Fibroblast of mammary gland (primary cell): ENCODE measurements at places on chromosomes 16 and 17.

DNA sequence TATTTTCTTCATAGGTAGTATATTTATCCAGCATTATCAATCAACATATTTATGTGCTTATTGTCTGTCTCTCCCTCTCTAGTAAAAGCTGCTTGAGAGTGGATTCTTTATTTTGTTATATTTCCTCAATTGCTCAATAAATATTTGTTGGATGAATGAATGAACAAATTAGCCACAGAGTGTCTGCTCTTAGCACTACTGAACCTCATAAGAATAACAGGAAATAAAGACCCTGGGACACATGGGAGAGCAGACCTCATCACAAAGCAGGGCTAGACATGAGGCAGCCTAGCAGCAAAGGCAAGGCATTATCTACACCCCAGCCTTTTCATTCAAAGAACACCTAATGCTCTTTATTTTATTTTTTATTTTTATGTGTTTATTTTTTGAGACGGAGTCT lies 34.9 kb upstream of the TANC2 start:
- DNase-seq = peak; percentile 40

- DNase-seq = no peak
These were observed 70.6 kb downstream of the BCAS3 start for GRCh38 chr17:60748204-60748603.

DNA sequence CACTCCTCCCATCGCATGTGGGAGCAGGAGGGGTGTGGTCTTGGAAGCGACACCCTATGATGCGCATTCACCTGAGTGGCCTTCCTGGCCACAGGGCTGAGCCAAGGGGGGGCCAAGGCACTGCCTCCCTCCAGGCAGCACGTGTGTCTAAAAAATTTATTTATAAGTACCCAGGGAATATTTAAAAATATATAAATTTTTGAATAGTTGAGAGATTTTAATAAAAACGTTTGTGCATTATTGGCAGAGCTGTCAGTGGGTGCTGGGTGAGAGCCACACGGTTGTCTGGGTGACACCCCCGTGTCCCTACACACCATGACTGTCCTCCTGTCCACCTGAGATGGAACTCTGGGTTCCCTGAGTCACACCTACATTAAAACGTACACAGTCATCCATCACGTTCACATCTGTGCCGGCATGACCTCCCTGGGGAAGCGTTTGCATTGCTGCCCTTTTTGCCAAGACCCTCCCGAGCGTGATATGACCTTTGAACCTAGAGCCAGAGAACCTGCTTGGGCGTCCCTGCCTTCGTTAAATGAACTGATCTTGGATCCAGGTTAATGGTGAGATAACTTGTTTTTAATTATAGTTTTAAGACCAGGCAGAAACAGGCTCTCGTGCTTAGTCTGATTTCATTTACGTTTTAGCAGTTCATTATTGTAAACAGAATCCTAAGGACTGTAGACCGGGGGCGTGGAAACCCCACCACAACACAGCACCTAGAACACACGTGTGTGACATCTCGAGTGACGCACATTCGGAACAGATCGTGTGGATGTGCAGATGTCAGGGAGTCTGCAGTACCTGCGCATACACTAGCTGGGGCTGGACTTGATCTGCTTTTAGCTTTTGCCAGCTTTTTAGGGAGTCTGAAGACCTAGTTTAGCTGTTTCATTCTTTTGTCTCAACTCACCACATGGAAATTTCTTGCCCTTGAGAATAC lies 192.8 kb upstream of the CHMP6 start:
- no peak for DNase-seq

DNA sequence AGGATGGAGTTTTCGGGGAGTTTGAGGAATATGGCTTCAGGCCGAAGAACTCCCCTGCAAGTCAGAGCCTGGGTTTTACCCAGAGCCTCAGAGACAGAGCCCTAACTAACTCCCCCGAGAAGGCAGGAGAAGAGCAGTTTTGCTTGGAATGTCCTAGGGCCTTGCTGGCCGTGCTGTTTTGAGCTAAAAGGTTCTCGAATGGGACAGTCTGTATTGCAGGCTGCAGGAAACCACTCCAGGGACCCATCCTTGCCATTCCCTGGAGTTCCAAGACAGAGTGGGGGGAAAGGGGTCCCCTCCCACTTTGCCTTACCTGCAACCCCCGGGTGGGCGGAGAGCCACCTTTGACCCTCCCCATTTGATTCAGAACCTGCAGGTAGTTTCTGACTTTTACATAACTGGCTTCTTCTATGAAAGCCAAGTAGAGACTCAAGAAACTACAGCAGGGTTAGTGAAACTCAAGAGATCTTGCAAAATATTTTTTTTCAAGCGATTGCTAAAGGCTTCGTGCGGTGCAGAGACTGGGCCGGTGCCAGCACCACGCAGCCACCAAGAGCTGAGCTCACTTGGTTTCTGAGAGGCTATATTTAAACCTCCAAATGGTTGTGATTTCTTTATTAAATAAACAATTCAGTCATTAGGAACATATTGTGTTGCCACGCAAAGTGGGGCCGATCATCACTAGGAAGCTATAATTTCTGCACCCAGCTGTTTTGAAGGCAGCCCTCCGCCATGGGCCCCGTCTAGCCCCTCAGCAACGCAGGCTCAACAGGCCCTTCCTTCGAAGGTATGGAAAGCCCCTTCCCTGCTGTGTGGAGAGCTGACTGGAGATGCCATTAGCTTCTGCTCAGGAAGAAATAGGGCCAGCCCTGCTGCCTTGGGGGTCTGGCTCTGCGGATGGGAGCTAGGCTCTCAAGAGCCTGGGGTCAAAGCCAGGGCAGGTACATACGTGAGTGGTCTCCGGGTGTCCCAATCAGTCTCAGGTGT lies 223.0 kb downstream of the NTN1 start:
- DNase-seq = peak; percentile 75

DNA sequence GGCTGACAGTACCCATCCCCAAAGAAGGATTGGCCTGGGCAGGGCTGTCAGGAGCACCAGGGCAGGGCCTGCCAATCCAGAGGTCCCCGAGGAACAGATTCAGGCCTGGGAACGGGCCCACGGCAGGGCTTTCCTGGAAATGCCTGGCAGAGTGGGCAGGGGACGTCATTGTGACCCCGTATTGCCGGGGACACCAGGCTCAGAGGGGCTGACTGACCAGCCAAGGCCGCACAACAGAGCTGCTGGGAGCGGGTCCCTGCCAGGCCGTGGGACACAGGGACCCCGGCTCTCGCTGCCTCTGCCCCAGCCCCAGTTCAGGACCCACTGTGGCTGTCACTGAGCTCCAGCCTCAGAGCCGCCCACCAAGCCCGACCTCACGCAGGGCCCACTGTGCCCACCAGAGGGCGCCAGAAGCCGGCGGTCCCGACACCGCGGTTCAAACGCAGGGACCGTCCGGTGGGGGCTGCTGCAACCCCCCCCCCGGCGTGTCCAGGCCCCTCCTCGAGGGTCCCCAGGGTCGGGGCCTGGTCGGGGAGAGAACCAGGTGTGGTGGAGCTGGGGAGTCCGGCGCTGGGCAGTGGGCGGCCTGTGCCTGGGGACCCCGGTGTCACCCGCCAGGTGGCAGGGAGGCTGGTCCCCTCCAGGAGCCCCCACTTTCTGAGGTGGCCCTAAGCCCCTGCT lies 15.2 kb upstream of the SSTR5 start:
- DNase-seq = peak; percentile 4

GRCh38 chr17:82419540-82419939 lies 1.2 kb upstream of the OGFOD3 start:
- no peak for DNase-seq
